Stimulated activated CD4-positive, alpha-beta T cell treated with anti-CD3 and anti-CD28 coated beads, Interleukin-15, amount 100 ng/mL, for 48 hours (primary cell): ENCODE measurements at places on chromosomes 3 and 15.

DNA sequence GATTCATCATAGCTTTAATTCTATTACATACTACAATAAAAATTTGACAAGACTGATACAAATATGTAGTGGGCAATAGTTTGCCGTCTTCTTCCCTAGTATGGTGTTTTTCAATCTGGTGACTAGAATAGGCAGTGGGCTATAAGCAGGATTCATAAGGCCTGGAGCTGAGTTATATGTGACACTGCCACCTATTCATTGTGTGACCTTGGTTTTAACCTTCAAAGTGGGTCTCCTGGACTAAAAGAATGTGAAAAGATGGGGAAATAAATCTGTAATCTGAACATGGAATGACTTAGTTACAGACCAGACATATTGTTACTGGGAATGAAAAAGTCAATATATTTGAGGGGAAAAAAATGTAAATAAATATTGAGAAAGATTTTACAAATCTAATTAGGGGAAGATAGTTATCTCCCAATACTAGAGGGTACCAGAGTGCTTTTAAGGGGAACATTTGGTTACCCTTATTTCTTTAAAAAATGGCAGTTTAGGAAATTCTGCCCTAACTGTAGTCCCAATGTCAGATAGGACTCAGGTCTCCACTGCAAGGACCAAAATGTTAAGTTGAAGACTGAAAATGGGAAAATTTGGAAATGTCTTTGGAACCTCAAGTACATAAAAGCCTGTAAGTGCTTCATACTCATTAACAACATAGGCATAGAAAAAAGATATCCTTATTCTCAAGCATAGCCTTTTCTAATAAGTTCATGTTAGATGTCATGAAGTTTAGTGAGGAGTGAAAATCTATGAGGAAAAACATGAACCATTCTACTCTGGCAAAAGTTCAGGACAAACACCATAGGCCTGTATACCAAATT is 10.7 kb upstream of the SETD5 start:
- no peak for DNase-seq

GRCh38 chr3:77071364-77071763 is 31.5 kb downstream of the ROBO2 start:
- no peak for DNase-seq

GRCh38 chr3:151386056-151386455 is 1.5 kb upstream of the P2RY12 start:
- no peak for DNase-seq

- no peak for DNase-seq
Observed at GRCh38 chr15:35448294-35448693, 97.7 kb downstream of the DPH6 start.

- DNase-seq = no peak
Observed at GRCh38 chr3:35498506-35499210, 140.7 kb upstream of the ARPP21 start.

DNA sequence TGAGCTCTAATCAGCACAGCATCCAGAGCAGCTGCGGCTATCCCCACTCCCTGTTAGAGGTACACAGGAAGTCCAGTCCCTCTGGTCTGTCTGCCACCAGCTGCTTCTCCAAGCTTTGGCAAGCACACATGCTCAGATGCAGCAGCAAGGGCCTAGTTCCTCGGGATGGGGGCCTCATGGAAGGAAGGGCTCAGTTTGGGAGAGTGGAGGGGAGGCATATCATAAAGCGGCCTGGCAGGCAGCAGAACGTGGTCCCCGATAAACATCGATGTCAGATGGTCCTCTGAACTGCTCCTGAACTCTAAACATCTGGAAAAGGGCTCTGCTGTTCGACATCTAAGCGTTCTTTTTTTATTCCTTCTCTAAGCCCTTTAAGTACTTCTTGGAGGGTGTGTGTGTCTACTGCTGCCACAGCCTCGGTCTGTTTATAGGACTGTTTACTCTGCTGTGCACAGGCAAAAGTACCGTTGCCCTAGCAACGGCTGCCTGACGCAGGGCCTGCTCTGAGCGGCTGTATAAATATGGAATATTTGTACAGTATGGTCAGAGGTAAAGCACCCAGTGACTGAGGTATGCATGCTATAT is 74.6 kb downstream of the PRICKLE2 start:
- no peak for DNase-seq

DNA sequence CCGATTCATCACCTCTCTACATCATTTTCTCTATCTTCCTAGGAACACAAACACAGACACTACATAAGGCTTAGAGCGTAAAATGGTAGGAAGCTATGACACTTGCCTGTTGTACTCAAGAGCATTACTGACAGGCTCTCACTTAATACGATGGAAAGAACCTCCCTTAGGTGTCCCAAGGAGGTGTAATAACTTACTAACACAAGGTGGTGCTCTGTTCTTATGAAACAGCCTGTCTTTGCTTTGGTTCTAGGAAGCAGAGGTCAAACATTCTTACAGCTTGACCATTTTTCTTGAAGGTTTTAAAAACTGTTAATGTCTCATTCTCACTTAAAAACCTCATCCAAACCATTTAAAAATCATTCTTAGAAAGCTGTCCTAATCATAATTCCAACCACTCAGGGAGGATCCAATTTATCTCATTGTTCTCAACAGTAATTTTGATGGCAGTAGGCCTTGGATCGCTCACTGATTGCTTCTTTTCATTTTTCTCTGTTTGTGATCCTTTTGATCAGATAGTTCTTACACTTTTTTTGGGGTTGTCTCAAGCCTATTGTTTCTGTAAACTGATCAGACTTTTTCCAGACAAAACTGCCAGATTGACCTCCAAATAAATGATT is 317.8 kb upstream of the AGTR1 start:
- no peak for DNase-seq

GRCh38 chr3:39000008-39000450 is 51.7 kb downstream of the SCN11A start:
- DNase-seq = no peak

GRCh38 chr3:51670823-51671733 is at the start of gene TEX264:
TSS of gene TEX264 (plus strand) at chr3:51671252. CDS start at chr3:51674305, 3,053 bp downstream.
- peak; percentile 87 for DNase-seq

DNA sequence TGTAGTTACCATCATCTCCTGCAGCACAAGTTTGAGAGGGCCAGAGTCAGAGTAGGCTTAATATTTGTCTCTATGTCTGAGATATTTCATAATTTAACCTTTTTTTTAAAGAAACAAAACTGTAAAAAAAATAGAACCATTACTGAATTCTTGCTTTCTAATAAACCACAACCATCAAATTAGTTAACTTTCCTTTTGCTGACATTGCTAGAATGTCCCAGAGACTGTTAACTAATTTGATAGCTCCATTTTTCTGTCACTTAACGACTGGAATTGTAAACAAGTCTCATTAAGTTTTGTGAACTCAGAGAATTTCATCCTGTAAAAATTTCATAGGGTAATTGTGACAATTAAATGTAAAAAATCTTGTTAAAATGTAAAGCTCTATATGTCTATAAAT is 35.6 kb downstream of the IMPG2 start:
- DNase-seq = no peak

DNA sequence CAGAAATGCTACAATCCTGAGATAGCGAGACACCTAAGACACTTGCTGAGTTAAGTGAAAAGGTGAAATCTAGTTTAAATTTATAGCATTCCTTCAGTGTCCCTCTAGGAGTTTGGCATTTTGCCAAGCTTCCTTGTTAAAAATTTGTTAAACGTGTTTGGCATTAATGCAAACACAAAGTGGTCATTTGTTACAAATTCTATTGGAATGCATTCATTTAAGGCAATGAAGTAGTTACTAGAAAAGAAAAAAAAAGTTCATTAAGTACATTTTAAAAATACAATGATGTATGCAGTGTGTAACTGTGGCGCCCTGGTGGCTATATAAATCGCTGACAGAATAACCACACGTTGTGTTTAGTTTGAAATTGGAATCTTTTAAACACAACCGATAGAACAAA is 31.3 kb upstream of the WNT5A start:
- no peak for DNase-seq

DNA sequence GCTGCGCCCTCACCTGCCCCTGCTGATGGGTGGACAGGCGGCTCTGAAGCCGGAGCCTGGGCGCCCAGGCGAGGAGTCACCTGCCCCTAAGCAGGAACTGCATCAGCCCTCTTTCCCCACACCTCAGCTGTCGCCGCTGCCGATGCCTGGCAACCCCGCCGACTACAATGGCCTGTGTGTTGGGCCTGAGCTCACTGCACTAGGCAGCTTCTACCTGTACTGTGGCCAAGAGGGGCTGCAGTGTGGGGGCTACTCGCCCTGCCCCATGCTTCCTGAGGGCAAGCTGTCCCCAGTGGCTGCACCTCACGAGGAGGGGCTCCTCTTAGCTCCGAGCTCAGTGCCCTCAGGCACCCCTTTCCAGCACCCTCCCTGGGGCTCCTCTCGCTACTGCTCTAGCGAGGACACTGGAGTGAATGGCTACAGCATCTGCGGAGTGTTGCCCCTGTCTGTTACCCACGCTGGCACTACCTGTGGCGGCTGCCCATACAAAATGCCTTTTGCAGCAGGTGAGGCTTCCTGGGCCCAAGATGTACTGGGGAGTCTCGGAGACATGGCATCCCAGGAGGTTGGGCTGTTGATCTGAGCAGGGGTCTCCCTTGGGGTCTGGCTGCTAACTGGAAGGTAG is 11.3 kb upstream of the CHST14 start:
- DNase-seq = no peak

GRCh38 chr3:132972333-132972732 is 65.9 kb upstream of the TMEM108 start:
- no peak for DNase-seq

GRCh38 chr3:177212756-177213155 is 15.5 kb upstream of the TBL1XR1 start:
- no peak for DNase-seq

DNA sequence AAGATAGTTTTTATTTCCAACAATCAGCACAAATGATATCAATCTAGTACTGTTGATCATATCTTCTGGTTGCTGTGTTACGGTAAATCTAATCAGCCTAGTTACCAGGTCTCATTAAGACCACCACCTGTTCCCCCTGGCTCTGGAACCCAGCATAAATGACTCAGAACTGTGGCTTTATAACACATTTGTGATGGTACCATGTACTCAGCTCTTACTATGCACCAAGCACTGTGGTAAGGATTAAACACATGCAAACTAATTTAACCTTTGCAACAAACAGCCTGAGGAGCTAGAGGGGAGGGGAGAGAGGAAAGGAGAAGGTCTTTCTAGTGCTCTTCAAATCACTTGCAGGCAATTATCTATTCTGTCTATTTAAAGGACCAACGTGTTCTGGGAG is 173.9 kb upstream of the LMCD1 start:
- no peak for DNase-seq

GRCh38 chr3:8254489-8254888 is 247.1 kb upstream of the LMCD1 start:
- no peak for DNase-seq

GRCh38 chr15:29676961-29677402 is 145.3 kb downstream of the TJP1 start:
- no peak for DNase-seq

GRCh38 chr15:38461066-38461833 is 7.3 kb downstream of the FAM98B start:
- DNase-seq = no peak

DNA sequence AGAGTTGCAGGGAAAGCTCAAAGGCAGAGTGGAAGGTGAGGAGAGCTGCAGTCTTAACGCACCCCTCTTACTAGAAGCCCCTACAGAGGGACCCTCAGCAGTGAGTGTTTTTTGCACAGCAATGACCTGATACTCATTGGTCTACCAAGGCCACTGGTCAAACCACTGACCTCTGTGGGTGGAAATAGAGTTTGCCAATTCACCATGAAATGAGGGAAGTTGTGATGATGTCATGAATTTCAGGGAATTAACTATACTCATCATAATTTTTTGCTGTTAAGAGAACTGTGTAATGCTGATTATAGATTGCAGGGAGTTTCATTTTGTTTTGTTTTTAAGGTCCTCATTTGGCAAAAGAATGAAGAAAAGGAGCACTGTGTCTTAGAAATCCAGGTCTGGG is 101.7 kb upstream of the SMAD3 start:
- DNase-seq = no peak

DNA sequence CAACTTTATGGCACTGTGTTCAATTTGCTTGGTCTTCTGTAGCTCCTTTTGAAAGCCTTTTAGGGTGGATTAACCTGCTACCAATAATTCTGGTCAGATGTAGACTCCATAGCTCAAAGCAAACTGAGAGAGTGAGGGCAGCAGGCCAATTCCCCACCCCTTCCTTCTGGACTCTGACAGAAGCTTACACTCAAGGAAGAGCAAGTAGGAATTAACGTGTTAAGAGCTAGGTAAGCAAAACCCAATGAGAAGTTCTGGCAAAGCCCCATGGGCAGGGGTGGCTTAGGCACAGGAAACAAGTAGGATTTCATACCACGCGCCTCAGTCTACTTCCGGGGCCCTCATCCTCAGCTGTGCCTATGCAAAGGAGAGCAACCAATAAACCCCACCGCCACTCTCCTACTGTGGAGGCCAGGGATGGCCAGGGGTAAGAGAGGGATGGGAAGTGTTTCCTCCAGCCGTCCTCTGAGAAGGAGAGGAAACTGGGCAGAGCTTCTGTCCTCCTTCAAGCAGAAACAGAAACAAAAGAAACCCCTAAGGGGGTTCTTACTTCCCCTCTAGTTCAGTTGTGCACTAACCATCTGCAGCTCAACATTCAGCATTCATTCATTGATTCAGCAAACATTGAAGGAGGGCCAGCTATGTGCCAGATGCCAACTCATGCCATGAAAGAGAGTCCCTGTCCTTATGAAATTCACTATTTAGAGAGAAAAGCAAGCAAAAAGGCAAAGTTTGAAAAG is 12.6 kb downstream of the CCR5 start:
- no peak for DNase-seq

DNA sequence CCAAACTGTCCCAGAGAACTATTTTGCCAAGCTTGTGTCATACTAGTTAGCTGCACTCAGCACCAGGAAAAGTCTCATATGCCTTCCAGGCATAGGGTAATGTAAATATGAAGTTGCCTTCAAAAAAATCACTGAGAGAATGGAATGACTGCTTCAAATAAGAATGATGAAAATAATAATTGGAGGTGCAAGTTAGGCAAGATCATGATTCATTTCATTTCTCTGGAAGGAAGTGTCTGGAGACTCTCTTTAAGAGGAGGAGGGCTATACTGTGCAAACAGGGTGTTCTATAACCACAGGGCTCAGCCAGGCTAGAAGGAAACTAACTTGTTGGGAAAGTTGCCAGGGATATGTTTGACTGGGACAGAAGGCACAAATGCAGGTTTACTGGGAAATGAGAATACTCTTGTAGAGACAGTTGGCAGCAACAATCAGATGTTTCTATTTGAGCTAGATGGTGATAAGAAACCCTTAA is 4.3 kb downstream of the SIDT1 start:
- no peak for DNase-seq

- DNase-seq = no peak
Observed at GRCh38 chr15:96262549-96263489, 67.7 kb upstream of the NR2F2 start.

DNA sequence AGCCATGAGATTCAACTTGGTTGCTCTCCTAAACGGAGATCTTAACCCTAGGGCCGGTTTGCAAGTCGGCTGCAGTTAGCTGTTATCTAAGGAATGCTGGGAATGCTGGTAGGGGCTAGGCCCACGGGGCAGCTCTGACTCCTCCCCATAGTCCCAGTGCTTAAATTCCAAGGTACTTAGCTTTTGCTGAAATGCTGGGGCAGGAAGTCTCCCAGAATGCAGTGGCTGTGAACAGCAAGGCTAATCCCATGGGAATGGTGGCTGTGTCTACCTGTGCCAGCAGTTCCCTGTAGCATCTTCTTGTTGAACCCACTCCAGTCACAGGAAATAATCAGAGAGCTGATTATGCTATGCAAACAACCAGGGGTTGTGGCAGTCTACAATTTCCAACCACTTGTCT is 102.5 kb upstream of the TJP1 start:
- no peak for DNase-seq
